ENCODE measurements at places on chromosomes 1 and 21. TPM values are rescaled to one million over a fixed set of nuclear protein-coding genes. Genes with fewer than 3 reads are reported as not detected.

Gene NR5A2
- 8.4 TPM for total RNA-seq

Gene RBM8A
- total RNA-seq, result 235 TPM

Gene POFUT2
- total RNA-seq, result 24.8 TPM

Gene LAD1
- total RNA-seq, result 0.69 TPM
